Naive B cell (primary cell): ENCODE measurements at places on chromosomes 4 and X.

- no peak for DNase-seq
Measured at GRCh38 chr4:145866991-145867390, 71.6 kb downstream of the ZNF827 start.

GRCh38 chrX:139801397-139801813, 93.4 kb upstream of the MCF2 start:
- no peak for DNase-seq

DNA sequence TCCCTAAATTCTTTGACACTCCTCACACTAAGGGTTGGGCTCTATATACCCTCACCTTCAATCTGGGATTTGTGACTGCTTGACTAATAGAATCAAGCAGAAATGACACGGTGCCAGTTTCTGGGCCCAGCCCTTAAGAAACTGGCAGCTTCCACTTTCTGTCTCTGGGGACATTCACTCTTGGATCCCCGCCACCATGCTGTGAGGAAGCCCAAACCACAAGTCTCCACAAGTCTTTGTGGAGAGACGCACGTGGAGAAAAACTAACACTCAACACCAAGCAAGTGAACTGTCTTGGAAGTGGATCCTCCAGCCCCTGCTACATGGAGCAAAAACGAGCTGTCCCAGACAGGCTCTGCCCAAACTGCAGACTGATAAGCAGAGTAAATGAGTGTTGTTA, 1.1 kb upstream of the EDNRA start:
- no peak for DNase-seq

- DNase-seq = no peak
Measured at GRCh38 chr4:3629665-3630064, 97.4 kb upstream of the LRPAP1 start.

DNA sequence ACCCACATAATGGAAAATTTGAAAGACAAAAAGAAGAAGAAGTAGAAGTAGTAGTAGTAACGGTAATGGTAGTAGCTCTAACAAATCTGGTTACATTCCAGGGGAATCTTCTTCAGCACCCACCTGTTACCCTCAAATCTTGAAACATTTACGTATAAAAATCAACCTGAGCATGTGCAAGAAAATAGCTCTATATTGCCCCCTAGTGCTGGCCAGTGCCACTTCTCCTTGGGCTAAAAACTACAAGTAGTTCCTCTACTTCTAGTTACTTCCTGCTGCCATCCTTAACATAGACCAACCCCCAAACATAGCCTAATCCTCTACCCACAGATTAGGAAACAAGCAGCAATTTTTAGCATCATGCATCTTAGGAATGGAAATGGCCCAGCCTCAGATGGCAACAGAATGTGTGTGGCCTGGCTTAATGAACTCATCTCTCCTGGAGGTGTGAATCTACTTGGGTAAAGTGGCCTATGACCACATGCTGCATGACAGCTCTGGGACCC, 3.1 kb downstream of the PDGFC start:
- peak; percentile 24 for DNase-seq

DNA sequence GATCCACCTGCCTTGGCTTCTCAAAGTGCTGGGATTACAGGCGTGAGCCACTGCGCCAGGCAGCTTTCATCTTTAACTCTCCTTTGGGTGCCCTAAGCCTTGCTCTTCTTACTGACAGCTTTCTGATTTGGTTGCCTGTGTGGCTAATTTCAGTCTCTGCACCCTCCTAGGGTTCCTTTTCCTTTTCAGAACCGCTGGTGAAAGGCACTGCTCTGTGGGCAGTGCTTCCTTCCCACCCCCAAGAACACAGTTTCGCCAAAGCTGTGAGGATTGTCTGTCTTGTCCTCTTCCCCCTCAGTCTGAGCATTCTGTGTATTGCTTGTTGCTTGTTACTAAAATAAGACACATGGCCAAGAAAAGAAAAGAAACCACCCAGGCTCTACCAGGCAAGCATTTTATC, 101.4 kb upstream of the FRMPD3 start:
- DNase-seq = no peak

GRCh38 chr4:156710365-156711192, 261.0 kb downstream of the PDGFC start:
- no peak for DNase-seq

DNA sequence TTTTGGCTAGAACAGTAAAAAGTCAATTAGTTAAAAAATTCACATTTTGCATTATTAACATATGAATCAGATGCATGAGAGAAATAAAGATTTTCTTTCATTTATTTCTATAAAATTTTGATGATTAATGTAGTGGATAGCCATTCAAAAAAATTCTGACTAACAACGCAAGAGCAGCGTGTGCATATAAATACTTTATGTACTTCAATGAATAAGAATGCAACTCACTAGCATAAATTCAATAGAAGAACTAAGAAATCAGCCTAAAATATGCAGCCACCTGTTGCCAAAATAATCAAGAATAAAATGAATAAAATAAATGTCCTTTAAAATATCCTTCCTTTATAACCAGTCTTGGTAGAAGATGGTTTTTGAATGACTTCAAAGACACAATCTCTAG, 471.9 kb downstream of the PDGFC start:
- no peak for DNase-seq

DNA sequence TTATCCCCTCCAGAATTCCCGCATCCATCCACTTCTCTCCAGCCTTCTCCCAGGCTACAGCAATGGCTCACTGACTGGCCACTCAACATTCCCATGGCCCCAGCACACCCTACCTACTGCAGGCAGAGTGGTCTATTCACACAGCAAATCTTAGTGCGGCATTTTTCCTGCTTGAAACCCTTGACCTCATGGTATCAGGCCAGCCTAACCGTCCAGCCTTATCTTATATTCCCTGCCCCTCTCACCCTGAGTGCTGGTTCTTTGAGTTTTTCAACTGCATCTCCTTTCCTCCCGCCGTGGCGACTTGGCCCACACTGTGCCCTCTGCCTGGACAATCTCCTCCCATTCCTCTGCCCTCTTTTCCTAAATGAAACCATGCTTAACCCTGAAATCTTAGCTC, 10.0 kb upstream of the S100G start:
- DNase-seq = no peak

GRCh38 chrX:154546354-154547244, at the start of gene G6PD:
Gene G6PD, minus strand, starts transcription at chrX:154546846. Its CDS starts 691 bp downstream, at chrX:154546155.
- DNase-seq = peak; percentile 85
